ENCODE measurements at places on chromosomes 3 and 15.

- DNase-seq, result peak; percentile 49
These were observed 45.5 kb downstream of the PHLDB2 start for GRCh38 chr3:111904376-111905241.

DNA sequence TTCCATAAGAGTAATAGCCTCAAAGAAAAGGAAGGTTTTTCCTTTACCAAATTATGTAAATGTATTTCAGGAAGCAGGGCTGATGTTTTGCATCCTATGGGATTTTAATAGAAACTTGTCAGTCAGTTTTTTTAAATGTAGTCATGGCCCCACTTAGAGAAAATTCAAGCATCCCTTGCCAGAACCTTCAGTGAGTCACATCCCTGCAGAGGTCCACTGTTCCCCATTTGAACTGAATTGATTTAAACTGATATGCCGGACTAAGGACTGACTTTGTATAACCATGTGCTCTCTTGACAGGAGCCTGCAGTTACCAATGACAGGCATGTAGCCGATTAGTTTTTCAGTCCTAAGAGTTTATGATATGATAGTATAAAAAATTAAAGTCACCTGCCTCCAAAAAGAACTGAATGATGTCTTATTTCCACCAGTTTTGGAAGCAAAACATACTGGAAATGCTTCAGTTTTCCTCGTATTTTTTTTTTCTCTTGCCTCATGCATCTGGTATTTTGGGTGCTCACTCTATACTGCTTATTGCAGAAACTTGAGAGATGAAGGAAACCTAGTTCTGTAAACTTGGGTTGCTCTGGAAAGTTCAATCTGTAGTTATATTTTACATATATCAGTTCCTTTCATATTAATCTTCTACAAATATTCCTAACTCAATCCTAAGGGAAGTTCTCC lies 30.7 kb downstream of the LRTM1 start:
- DNase-seq, result peak; percentile 61

GRCh38 chr3:18645619-18646018 lies 220.5 kb upstream of the SATB1 start:
- no peak for DNase-seq

DNA sequence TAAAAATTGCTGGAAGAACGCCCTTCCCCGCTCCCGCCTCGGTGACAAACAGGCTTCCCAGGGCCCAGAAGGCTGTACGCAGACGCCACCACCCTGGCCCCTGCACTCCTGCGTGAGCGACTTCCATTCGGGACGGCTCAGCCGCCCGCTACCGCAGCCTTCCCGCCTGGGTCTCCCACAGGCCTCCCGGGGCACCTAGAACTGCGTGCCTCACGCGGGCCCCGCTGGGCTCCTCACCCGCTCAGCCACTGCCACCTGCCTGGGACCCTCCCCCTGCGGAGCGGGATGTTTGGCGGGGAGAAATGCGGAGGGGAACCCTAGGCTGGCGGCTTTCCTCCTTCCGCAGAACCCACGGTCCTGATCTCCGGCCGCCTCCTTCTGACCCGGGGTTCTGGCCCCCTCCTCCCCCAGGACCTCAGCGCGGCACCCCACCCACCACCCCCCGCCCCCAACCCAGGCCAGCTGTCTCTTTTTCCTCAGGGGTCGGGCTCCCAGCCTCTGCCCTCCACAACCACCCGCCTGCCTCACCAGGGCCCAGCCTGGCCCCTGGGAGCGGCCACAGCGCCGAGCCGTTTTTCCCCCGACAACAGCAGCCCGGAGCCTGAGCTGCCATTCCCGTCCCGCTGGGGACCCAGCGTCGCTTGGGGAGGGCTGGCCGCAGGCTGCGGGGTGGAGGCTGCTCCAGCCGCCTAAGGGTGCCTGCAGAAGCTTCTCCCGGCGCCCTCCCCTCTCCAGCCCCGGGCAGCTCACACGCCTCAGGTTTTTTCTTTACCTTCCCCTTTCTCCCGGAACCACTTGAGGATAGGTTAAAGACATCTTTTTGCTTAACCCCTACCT lies 27.6 kb upstream of the RAB7A start:
- peak; percentile 32 for DNase-seq

GRCh38 chr3:23805633-23806533 lies at the start of gene UBE2E1:
Gene UBE2E1, plus strand, starts transcription at chr3:23805955. Its CDS starts 1,315 bp downstream, at chr3:23807270.
- DNase-seq, result peak; percentile 63

GRCh38 chr15:69812861-69813261 lies 284.9 kb downstream of the TLE3 start:
- DNase-seq, result no peak

GRCh38 chr3:6262010-6262409 lies 598.9 kb upstream of the GRM7 start:
- no peak for DNase-seq

GRCh38 chr3:8307545-8308110 lies 194.0 kb upstream of the LMCD1 start:
- DNase-seq, result no peak

DNA sequence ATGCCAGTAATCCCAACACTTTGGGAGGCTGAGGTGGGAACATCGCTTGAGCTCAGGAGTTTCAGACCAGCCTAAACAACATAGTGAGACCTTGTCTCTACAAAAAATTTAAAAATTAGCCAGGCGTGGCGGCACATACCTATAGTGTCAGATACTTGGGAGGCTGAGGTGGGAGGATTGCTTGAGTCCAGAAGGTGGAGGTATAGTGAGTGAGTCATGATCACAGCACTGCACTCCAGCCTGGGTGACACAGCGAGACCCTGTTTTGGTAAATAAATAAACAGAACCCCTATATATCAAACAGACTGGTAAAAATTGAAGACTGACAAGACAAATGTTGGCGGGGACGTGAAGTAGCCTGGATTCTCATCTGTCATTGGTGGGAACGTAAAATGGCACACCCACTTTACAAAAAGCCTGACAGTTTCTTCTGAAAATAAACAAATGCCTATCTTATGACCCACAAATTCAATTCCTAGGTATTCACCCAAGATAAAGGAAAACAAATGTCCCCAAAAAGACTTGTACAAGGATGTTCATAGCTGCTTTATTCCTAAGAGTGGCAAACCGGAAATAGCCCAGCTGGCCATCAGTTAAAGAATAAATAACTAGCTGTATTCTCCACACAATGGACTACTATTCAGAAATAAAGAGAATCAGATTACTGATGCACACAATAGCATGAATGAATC lies 47.0 kb upstream of the GK5 start:
- DNase-seq, result no peak

GRCh38 chr3:50575372-50575771 lies 6.0 kb downstream of the HEMK1 start:
- no peak for DNase-seq

DNA sequence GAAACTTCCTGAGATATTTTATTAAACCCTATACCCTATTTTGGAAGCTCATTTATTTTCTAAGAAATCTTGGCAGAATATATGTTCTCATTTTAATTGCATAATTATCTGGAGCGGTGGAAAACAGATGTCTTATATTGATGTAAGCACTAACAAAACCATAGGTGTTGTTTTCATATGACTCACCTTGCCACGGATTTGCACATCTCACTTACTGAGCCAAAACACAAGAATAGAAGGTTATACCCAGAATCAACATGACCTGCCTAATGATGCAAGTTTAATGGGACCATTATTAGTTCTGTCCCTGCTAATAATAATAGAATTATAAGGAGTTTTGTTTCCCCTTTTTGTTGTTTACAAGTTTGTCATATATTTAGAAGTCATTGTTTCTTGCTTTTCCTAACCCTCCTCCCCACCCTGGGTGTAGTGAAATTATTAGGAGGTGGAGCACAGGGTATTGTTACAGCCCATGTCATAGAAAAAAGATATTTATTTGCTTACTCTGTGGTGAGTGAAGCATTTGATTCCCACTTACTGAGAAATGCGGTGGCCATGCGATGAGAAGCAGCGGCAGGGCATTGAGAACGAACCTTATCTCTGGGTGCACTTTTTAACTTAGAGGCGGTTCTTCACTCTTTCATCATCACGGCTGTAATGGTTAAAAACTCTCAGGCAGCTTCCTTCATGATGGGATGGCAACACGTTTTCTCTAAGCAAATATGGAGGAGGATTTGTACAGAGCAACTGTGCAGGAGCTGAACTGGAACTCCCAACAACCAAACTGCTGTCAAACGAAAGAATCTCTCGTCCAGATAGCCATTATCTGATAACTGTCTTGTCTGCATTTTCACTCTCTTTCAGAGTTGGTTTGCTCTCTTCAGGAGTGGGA lies 521 bp downstream of the IL5RA start:
- no peak for DNase-seq

- DNase-seq, result no peak
These were observed 3.5 kb upstream of the ROPN1B start for GRCh38 chr3:125965505-125965904.

DNA sequence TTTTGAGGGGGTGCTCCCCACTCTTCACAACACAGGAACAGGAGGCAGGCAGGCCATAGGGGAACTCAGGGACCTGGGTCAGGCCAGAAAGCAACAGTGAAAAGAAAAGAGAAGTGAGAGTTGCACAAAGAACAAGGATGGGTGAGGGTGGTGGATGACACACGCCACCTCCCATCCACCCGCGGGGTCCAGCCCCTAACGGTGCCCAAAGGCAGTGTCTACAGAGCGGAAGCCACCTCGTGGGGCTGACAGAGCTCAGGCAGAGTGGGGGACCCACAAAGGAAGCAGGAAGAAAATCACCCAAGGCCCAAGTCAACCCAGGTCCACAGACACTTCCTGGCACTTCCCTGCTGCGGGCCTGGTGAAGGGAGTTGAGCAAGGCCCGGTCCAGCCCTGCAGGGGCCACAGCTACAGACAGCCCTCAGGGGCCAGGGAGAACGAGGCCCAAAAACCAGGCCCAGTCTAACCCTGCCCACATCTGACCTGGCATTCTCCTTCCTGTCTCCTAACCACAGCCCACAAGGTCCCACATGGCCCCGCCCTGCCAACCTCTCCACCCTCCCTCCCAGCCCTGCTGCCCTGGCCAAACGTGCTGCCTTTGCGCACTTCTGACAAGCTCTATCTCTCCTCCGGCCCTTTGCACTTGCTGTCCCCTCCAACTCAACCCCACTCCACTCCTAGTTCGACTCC lies 5.9 kb downstream of the NUP210 start:
- DNase-seq, result peak; percentile 26

DNA sequence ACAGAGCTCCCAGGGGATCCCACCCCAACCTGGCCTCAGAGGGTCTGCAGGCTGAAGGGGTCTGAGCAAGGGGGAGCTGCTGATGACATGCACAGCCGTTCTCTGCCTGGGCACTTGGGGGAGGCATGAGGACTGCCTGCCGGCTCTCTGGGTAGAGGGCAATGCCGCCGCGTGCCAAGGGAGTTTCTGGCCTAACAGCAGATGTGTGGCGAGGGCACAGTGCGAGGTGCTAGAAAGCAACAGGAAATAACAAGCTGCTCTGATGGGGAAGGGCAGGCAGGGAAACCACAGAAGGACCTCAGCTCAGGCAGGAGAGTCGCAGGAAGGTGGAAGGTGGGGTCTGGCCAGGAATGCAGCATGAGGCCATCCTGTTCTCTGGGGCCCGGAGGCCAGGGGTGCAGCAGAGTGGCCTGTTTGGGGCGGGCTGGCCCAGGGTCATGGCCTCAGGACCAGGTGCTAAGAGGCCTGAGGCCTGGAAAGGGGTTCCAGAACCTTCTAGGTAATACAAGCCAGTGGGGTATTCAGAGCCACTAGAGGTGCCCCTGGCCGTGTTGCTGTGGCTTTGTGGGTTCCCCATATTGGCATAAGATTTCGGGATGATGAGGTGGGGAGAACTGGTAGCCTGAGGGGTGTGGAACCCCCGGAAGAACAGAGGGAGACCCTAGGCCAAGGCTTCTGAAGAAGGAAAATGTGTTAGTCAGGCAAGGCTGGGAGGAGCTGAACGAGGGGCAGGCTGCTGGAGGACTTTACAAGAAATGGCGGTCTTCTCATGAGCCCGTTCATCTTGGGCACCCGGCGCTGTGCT lies 41.2 kb downstream of the RGMA start:
- DNase-seq, result no peak

- DNase-seq, result no peak
These were observed 928.0 kb upstream of the ALCAM start for GRCh38 chr3:104438706-104439105.

DNA sequence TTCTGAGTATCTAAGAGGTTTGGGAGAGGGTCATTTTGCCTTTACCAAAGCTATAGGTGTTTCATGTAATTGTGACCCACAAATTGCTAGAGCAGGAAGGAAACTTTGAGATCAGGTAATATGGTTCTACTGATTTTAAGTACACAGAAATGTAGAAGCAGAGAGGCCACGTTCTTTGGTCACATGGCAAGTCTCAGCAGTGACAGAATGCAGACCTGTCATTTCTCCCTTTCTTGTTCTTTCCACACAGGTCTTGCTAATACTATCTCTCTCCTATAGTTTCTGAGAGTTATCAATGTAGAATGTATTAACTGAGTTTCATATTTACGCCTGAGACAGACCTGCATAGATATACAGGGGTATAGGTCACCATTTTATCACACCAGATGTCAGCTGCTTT lies 10.9 kb upstream of the RTP1 start:
- DNase-seq, result no peak

DNA sequence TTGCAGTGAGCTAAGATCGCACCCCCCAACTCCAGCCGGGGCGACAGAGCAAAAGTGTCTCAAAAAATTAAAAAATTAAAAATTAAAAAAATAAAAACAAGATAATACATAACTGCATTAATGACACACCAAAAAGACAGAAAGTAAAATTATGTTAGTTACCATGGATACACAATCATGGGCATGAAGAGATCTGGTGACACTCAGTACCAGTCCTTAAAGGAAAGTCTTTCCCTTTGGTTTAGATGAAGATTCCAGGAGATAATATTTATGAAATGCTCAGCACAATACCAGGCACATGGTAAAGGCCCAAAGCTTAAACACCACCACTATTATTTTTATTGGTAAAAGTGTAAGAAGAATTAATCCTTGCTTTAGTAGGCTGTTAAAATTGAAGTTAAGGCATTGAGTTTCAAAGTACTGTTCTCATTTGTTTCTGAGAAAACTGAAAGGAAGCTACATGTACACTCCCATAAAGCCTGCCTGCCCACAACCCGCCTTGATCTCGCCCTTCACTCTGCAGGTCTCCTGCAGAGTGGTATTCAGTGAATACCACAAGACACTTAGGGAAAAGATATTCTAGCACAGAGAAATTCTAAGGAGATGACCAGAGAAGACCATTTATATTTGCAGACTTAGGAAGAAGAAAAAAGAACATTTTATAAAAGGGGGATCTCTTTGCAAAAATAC lies 52.3 kb downstream of the SUCLG2 start:
- DNase-seq, result no peak

DNA sequence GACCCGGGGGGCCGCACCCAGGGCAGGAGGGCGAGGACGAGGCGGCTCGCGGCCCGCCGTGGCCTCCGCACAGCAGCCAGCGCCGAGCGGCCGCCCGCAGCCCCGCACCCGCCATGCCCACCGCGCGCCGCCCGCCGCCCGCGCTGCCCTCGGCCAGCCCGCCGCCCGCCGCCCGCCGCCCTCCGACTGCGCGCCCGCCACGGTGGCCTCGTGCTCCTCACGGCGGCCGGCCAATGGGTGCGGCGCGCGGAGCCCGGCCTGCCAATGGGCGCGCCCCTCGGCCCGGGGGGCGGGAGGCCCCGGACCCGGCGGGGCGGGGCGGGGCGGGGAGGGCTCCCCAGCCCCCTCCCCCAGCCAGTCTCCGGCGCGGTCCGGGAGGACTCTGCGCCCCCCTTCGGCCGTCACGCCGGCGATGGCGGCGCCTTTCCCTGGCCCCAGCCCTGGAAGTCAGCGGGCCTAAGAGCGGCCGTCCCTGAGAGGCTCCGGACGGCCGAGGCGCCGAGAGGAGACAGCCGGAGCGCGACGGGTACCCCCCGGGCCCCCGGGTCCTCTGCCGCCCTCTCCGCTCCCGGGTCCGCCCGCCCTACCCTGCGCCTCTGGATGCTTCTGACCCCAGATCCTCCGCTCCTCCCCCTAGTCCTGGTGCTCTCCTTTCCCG lies at the start of gene NT5DC2:
Gene NT5DC2 (minus strand): TSS at position 235 of the 658 bp plus-strand sequence. CDS start 120 bp downstream, at position 115.
- DNase-seq, result peak; percentile 76
